ENCODE measurements at places on chromosomes 13 and 19. TPM values are rescaled to one million over a fixed set of nuclear protein-coding genes. Genes with fewer than 3 reads are reported as not detected.
A peak's percentile ranks its signal among the peaks of the same experiment; 100 is the strongest.

The OR7D2 gene
- not detected for total RNA-seq

The TJP3 gene
- not detected for total RNA-seq

The HIF3A gene
- not detected for total RNA-seq

The ZNF723 gene
- total RNA-seq: 0.12 TPM

The CATSPERD gene
- not detected for total RNA-seq

The PDE4C gene
- total RNA-seq: 0.10 TPM

DNA sequence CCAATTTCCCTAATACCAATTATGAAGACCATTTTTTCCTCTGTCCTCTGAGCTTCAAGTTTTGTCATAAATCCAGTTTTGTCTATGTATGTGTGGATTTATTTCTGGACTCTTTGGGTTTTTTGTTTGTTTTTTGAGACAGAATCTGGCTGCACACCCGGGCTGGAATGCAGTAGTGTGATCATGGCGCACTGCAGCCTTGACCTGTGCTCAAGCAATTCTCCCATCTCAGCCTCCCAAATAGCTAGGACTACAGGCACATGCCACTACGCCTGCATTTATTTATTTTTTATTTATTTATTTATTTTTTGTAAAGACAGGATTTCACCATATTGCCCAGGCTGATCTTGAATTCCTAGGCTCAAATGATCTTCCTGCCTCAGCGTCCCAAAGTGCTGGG lies 45.3 kb upstream of the GTF3A start:
- DNase-seq: no peak

GRCh38 chr13:31330236-31330635 lies 130.5 kb downstream of the B3GLCT start:
- no peak for DNase-seq

GRCh38 chr19:6754653-6755463 lies 12.4 kb downstream of the SH2D3A start:
- DNase-seq: no peak

GRCh38 chr13:26698392-26699196 lies 62.0 kb downstream of the GPR12 start:
- DNase-seq: peak; percentile 69

- DNase-seq: no peak
Observed at GRCh38 chr13:27201661-27202060, 30.1 kb upstream of the USP12 start.

DNA sequence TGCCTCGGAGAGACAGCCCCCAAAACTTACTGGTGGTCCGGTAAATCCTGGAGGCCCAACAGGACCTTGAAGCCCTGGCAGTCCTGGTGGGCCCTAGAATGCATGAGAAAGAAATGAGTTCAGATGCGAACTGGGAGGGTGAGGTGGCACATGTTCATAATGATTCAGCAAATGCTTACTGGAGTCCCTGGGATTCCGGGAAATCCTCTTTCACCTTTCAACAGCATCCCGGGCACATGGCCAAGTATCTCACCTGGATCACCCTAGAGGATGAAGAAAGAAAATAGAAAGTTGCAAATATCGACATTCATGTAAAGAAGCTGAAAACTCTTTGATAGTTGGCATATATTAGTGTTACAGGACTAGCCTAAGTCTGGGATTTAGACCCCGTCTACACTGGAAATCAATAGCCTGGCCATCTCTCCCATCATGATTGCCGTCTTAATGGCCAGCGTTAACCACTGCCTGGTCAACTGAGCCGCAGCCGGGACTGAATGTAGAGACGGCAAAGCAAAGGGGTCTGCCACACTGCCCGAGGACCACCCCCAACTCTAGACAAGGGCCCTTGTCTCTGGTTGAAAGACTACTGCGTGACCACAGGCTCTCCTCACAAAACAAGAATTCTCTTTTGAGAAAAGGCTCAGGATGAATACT lies 96.9 kb downstream of the COL4A1 start:
- no peak for DNase-seq

DNA sequence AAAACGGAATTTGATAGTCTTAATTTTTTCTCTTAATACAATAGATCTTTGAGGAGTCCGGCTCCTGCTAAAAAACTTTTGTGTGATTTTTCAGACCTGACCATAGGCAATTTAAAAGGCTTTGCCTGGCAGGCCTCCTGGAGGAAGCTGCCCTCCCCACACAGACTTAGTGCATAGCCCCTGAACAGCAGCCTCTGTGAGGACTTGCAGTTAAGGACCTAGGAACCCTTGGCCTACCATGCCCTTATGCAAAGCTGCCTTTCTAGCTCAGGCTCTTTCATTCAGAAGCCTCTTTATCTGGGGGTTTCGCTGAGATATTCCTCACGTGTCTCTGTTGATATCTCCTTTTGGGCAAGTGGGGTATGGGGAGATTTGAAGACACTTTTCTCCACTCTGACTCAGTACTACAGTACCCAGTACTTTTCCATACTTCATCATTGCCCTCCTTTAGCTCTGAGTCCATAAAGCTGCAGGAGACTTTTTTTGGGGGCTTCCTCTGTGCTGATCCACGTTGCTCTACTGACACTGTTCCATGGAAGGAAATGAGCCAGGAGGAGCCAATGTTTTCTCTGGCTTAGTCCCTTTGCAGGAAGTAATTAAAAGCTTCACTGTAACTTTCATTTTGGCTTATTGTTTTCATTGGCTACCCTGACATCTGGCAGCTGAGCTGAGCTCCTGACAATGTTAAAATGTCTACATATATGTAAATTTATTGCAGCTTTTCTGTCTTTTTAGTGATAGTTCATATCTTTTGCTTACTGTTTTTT lies 283.1 kb downstream of the TDRD3 start:
- DNase-seq: no peak

GRCh38 chr13:99196466-99197116 lies 4.1 kb upstream of the UBAC2 start:
- DNase-seq: no peak

- DNase-seq: no peak
Observed at GRCh38 chr13:23697772-23698313, 127.6 kb downstream of the TNFRSF19 start.

- DNase-seq: peak; percentile 57
Observed at GRCh38 chr19:57406516-57407123, 4.3 kb upstream of the ZNF17 start.

DNA sequence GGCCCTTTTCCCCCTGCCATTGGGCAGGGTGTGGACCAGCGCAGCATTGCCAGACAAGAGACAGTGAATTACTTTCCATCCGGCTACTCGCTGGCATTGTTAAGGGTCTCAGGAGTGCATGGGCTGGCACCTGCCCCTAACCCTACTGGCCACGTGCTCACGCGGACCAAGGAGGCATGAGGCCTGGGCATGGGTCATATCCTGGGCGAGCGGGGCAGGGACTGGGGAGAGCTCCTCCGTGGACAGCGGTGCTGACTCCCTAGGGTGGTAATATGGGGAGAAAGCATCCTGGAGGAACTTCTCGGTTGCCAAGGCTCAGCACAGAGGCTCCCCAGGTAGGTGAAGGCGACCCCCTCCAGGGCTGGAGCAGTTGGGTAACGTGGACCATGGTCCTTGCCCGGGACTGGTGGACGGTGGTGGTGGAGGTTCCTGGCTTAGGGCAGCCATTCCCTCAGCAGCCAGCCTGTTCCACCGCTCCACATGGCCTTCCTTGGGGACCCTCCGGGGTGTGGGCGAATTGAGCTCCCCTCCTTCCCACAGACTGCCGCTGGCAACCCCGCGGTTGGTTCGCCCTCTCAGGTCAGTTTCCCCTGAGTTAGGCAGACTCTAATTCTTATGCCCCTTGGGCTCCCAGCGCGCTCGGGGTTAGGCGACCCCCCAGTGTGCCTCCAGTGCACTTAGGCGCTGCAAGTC lies 465.1 kb downstream of the SLITRK5 start:
- DNase-seq: no peak

Data from RPMI7951 (cell line).